ENCODE measurements at places on chromosomes 6 and 20.

DNA sequence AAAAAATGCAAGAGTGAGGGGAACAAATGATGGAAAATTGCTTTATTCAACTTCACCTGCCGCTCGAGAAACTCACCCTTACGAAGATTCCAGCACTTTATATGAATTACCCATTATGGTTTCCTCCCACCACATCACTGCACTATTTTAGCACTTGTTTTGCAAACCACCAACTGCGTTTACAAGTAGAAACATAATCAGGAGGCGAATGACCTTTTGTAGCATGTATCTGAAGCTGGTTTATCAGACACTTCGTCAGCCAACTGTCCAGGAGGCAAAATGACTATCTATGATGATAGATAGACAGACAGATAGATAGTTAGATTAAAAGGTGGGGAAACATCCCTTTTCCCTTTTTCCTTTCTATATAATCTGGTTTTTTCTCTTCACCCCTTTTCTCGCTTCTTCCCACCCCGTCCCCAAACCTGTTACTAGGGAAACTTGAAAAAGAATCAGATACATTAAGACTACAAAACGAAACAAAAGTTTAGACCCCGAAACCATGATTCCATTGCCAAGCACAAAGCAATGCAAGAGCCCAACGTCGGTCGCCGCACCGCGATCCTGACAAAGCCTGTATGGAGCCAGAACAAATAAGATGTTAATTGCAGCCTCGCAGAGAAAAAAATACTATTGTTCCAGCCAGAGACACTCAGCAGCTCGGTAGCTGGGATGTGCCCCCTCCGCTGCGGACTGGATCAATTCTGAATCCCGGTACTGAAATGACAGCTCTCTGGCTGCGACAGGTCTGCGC is 933 bp upstream of the ADGRB3 start:
- DNase-seq = no peak

- no peak for DNase-seq
Observed at GRCh38 chr20:54227751-54228150, 19.9 kb downstream of the PFDN4 start.

DNA sequence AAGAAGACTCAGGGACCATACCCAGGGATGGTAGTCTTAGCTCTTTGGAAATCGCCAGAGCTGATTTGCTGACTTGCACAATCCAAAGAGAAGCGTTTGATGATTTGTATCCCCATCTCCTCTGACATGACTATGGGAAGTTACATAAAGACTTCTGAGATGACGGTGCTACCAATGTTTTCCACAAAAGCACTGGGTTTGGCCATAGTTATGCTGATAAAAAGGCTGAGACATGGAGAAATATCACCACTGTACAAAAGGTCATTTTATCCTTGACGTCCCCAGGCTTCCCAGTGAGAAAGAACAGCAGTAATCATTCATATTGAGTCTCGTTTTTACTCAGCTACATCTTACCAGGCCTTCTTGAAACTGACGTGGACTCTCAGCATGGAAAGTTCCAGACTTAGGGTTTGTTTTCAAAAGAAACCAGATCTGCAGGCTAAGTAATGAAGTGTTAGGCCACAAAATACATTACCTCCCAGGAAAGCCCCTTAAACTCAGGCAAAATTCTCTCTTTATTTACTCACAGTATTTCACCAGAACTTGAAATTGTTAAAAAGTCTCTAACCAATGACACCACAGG is 370.3 kb upstream of the JARID2 start:
- no peak for DNase-seq

DNA sequence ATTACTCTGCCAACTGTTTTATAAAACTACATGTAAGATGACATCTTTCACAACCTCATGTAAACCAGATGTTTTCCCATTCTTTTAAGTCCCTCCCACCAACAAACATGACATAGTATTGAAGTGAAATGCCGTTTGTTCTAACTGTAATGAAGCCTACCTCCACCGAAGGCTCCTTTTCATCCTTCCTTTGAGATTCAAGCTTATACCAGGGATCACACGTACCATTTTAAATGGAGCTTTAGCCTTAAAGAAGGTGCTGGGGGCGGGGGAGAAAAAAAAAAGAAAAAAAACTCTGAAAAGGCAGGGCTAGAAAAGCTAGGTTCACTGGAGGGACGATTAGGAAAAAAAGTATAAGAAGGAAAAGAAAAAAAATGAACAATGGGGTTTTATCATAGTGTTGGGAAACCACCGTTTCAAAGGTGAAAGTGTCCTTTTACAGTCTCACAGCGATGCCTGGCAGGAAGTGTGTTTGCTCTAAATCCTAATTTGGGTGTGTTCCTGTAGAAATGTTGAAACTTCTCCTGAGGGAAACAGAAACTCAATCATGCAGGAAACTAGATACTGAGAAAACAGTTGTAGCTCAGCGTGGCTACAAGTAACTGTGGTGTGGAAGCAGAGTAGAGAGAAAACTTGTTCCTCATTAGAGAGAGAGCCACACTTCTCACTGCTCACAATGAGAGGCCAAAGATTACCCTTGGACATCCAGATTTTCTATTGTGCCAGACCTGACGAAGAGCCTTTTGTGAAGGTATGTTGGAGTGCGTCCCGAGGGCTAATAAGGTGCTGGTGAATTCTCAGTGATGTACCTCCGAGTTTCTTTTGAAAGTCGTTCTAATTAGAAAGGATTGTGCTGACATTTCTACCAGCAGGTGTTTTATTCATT is 37.6 kb upstream of the HINT3 start:
- peak; percentile 60 for DNase-seq

DNA sequence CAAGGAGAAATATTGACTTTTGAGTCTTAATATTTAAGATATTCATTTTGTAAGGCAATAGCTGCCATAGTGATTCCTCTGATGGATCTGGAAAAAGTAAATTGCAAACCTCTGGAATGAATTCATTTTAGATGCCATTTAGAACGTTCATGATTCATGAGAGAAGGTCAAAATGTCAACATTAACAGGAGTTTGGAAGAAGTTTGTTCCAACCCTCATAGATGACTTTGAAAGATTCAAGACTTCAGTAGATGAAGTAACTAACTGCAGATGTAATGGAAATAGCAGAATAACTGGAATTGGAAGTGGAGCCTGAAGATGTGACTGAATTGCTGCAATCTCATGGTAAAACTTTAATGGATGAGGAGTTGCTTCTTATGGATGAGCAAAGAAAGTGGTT is 100.9 kb upstream of the CCN2 start:
- DNase-seq = no peak
